AG08396 (cell line): ENCODE measurements at places on chromosomes 5 and 9.

DNA sequence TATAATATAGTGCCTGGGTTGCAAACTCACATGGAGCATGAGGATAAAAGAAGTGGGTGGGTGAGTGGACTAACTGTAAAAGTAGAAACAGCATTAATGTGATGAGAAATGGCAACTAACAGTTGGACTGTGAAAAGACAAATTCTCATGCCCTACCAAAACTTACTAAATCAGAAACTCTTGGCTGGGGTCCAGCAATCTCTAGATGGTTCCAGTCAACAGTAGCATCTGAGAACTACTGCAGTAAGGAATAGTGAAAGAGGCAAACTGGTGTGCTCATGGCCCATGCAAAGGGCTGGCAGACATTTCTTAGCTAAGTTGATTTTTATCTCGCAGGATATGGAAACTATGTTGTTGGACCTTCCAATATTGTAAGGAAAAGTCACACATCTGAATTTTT lies 150.3 kb downstream of the PIK3R1 start:
- DNase-seq = no peak

- DNase-seq = no peak
Observed at GRCh38 chr9:124693403-124693802, 77.7 kb downstream of the NR6A1 start.

GRCh38 chr9:129405089-129405826 lies 215.6 kb downstream of the C9orf50 start:
- peak; percentile 45 for DNase-seq

- DNase-seq = no peak
Observed at GRCh38 chr5:162996053-162996452, 441.3 kb upstream of the CCNG1 start.

GRCh38 chr9:113522858-113523257 lies 59.3 kb downstream of the RGS3 start:
- DNase-seq = no peak

DNA sequence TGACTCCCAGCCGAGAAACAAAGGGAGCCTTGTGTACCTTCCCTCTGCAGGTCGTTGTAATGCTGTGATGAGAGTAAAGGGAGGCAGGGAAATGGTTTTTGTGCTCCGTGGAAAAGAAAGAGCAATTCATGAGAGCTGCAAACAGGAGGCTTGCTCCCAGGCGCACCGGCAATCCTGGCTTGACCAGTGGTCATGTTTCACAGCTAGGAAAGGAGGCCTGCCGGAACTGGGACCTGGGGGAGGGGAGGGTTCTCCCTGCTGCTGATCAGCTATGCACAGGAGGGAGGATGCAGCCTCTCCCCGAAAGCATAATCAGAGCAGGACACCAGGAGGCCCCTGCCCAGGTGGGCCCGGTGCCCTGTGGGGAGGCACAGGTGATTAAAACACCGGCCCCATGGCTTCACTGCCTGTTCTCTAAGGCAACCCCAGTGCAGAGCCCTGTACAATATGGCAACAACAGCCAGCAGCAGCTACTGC lies 131.3 kb downstream of the ZDHHC21 start:
- no peak for DNase-seq

GRCh38 chr5:122774519-122774860 lies 390 bp upstream of the SNX2 start:
- DNase-seq = no peak

- DNase-seq = no peak
Observed at GRCh38 chr9:90340421-90340820, 302.2 kb downstream of the DIRAS2 start.

DNA sequence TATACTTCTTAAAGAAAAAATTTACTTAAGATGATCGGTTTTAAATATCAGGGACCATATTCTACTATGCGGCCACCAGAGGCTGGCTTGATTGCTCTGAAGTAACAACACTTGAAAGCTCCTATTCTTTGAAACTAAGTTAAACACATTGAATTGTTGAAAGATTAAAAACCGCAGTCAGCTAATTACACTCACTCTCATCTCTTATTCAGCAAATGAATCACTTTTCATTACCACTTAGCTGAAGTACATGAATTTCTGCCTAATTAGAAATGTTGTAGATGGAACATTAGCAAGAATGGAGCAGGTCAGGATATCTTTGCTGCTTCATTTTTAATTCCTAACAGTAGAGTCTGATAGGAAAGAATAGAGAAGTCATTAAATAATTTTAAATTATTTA lies 42.3 kb downstream of the LSM11 start:
- DNase-seq = no peak

DNA sequence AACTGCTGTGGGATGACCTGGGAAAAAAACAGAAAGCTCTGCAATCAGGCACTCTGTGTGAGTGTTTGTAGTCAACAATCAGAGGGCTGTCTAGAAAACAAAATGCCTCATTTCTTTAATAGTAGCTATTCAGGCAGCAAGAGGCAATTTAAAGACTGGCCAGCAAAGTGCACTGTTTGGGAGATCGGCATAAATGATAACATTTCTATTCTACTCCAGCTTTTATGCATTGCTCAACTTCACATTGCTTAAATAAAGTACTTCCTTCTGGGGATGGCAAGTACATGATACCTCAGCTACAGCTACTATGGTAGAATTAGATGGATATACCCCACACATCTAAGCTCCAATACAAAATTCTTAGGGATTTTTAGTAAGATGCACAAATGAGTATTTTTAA lies 193.1 kb downstream of the DCP2 start:
- DNase-seq = no peak

- no peak for DNase-seq
Observed at GRCh38 chr5:56478062-56478461, 244.9 kb upstream of the ANKRD55 start.

- DNase-seq = no peak
Observed at GRCh38 chr5:160419458-160420330, 813 bp upstream of the SLU7 start.

DNA sequence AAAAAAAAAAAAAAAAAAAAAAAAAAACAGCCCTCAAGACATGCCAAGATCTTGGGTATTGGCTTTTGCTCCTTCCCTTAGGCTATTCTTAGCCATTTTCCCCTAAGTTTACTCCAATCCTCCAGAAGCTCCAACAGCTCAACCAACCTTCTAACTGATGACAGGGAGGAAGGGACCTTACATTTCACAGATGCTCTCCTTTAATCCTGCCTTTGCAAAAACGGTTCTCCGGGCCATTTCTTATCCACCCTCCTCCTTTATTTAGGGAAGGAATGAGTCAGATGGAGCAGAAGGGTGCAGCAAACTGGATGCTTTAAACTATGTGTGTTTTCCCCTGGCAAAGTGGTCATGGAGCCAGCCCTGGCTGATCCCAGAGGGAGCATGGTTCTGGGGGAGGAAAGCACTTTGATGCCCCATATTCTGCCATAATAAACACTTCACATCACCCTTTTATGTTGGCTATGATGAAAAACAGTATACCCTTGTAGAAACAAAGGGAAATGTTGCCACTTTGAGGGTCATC lies 369.4 kb upstream of the DMAC1 start:
- no peak for DNase-seq

GRCh38 chr9:114745108-114745848 lies 60.6 kb downstream of the TNFSF15 start:
- DNase-seq = no peak

DNA sequence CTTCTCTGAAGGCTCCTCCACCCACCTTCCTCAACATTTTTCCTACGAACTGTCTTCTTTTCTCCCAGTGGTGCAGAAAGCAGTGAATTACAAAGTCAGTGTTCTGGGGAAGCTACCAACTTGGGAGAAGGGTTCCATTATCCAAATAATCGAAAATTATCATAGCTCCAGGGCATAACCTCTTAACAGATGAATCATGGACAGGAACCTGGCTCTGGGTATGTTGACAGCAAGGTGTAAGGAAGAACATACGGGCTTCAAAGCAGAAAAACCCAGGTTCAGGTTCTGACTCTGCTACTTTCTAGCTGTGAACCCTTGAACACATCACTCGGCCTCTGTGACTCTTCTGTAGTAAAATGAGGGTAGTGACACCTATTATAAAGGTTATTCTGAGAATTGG lies 351.3 kb downstream of the ENC1 start:
- no peak for DNase-seq

GRCh38 chr5:164010900-164011299 lies 505.5 kb downstream of the MAT2B start:
- no peak for DNase-seq

GRCh38 chr5:74628359-74628758 lies 12.2 kb downstream of the ENC1 start:
- DNase-seq = no peak

DNA sequence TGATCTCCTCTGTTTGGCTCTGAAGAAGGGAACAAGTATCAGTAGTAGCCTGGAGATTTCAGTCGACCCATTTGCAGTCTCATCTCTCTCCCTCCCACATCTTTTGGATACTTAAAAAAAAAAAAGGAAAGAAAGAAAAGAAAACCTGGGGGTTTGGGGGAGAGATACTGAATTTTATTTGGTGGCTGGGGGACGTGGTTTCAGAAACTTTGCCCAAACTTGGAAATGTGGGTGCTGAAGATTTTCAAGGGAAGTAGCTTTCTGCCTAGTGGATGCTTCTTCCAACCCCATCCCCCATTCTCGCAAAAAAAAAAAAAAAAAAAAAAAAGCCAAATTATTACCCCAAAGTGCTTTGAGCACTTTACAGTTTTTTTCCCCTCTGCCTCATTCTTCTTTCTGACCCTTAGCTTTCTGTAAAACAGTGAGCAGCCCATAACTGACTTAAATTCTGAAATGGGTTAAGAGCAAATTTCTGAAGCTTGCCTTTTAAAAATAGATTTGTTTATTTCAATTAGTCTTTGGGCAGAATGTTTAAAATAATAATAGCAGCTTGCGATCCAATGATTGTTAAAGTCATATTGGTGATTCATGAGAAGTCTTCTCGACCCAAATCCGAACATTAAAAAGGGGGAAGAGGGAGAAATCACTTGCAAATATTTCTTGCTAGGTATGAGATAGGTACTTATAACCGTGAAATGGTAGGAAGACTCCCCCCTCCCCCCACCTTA lies 894 bp downstream of the FST start:
- DNase-seq = no peak

- DNase-seq = no peak
Observed at GRCh38 chr9:133112663-133113026, 8.4 kb downstream of the RALGDS start.

DNA sequence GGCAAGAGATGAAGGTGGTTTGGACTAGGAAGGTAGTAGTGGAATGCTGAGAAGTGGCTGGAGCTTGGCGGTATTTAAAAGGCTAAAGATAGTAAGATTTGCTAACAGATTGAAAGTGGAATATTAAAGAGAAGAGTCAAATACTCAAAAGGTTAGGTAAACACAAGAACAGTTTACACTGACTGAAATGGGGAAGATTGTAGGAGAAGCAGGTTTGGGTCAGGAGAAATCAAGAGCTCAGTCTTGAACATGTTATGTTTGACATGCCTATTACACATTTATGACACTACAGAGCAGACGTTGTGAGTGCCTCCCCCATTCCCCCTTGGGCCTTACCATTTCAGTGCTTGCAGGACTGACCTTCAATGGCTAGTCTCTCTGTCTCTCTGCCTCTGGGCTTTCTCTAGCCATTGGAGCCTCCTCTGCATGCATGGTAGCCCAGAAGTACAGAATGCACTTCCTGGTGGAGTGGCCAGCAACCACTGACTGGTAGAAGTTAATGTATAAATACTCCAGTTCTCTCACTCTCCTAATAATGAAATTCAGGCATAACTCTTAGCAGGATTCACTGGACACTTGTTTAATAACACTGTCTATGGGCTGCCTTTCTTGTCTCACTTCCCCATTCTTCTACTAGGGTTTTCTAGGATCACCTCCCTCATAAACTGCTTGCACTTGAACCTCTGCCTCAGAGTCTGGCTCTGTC lies 56.8 kb downstream of the HMGCS1 start:
- no peak for DNase-seq

GRCh38 chr5:50535393-50535792 lies 94.3 kb upstream of the EMB start:
- no peak for DNase-seq

DNA sequence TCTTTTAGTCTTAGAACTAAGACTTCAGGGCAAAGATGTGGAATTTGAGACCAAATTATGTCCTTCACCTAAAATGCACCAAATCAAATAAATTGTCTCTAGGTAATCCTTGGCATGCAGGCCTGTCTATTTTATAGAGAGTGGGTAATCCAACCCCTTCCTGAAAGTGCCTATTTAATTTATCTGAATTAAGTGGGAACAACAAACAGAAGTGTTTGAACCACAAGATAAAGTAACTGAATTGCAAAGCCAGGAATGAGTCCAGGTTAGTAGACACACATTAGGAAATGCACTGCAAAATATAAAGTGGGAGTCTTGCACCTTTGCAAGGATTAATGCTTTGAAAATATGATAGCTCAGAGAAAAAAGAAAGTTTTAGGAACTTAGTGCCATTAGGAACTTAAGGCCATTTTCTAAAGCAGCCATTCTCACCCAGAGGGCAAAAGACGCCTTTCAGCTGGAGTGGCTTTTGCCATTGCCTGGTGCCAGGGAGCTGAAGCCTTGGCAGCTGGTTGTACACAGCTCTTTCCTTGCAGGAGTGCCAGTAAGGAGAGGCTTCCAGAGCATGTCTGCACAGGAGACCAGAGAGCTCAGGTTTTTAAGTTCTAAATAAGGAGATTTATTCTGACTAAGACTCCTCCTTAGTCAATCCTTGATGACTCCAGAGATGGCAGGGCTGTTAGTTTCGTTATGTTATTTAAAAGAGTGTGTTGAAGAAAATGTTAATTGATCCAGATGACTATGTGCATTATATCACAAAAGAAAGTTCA lies 151.7 kb upstream of the ELL2 start:
- DNase-seq = no peak

GRCh38 chr9:76969716-76970115 lies 49.7 kb upstream of the FOXB2 start:
- no peak for DNase-seq

- DNase-seq = no peak
Observed at GRCh38 chr5:44294516-44294915, 94.7 kb downstream of the FGF10 start.
